ENCODE measurements at places on chromosomes 7 and 10.

- DNase-seq, result no peak
Observed at GRCh38 chr7:102323914-102324195, 32.4 kb downstream of the SPDYE6 start.

DNA sequence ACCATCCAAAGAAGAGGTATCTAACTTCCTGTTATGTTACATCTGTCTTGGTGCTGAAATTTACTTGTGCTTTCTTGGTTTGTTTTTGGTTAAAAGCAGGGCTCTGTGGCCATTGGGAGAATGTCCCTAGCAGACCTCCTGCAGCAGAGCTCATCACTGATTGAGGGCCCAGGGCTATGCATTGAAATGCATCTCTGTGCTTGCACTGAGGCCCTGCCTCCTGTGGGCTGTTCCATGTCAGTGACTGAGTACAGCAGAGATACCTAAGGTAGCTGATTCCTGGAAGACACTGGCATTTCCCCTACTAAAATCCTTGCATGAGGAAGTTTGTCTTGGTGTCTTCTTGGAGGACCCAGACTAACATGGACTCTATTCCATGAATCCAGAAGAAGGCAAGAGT lies 213.9 kb downstream of the FRMD4A start:
- DNase-seq, result no peak

DNA sequence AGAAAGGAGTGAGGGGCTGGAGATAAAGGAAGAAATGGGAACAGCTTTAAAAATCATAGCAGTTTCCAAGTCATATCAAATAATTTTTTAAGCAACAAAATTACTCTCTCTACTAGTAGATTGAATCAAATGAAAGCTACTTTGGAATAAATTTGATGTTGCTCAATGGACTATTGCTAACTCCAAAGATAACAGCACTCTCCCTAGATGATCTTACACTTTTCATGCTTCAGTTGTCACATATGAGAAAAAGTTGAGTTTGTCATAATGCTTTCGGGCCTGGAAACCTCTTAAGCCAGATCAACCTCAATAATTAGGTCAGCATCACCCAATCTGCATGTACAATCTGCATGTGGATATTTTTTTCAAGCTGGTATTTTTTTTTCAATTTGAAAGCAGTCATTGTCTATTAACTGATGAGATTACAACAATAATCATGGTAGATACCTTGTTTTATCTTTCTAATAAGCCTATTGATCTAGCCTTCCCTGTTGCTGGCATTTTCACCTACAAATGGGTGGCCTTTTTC lies 31.3 kb downstream of the LIPJ start:
- no peak for DNase-seq

DNA sequence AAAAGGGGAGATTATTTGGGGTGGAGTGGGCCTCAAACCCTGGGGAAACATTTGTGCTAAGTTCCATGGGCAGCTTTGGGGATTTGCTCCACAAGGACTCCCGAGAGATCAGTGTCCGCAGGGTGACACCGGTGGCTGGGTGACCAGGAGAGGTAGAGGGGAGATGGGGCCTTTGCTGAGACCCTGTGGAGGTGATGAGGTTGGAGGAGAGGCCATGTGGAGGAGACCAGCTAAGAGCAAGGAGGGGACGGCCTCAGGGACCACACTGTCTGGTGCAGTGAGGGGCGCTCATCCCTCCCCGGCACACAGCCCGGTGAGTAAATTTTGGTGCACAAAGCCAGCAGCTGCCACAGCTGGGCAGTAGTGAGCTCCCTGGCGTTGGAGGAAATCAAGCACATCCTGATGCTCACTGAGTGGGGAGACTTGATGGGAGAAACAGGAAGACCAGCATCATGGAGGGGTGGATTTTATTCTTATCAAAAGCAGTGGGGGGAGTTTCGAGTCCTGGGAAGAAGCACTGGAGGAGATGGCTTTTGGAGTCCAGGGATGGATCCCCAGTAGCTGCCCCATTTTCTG lies 20.2 kb upstream of the ELFN1 start:
- DNase-seq, result no peak

GRCh38 chr7:111098926-111099250 lies 8.0 kb downstream of the LRRN3 start:
- DNase-seq, result no peak

All from activated T-cell treated with anti-CD3 and anti-CD28 coated beads, Interleukin-2, amount 50 U/mL, for 1 hour (primary cell).